ENCODE measurements at places on chromosomes 11 and 22.

- DNase-seq, result no peak
These were observed 5.0 kb downstream of the COX8A start for GRCh38 chr11:63979426-63979825.

DNA sequence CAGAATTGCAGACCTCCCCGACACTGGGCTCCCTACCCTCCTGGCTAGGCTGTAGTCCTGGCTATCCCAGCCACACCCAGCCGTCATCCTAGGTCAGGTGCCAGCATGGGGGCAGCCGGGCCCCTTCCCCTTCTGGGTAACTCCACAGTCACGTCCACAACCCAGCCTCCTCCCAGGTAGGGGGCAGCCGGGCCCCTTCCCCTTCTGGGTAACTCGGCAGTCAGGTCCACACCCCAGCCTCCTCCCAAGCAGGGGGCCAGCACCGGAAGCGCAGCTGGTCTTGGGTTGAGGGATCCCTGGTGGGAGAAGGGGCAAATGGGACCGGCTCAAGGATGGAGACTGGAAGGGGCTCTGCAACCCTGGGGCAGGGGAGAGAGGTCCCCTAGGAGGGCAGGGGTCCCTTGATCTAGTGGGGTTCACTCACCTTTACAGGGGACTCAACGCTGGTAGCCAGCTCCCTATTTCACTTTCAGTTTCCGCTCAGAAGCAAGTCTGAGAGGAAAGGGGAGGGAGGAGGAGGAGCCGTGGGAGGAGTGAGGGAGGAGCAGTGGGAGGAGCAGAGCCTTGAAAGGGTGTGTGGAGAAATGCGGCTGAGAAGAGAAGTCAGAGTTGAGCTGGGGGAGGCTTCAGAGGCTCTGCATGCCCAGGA, at the start of gene TRIM21:
Gene TRIM21, minus strand, starts transcription at position 494 of the 649 bp plus-strand sequence. CDS start 3,293 bp downstream, outside the sequence.
- peak; percentile 74 for DNase-seq

DNA sequence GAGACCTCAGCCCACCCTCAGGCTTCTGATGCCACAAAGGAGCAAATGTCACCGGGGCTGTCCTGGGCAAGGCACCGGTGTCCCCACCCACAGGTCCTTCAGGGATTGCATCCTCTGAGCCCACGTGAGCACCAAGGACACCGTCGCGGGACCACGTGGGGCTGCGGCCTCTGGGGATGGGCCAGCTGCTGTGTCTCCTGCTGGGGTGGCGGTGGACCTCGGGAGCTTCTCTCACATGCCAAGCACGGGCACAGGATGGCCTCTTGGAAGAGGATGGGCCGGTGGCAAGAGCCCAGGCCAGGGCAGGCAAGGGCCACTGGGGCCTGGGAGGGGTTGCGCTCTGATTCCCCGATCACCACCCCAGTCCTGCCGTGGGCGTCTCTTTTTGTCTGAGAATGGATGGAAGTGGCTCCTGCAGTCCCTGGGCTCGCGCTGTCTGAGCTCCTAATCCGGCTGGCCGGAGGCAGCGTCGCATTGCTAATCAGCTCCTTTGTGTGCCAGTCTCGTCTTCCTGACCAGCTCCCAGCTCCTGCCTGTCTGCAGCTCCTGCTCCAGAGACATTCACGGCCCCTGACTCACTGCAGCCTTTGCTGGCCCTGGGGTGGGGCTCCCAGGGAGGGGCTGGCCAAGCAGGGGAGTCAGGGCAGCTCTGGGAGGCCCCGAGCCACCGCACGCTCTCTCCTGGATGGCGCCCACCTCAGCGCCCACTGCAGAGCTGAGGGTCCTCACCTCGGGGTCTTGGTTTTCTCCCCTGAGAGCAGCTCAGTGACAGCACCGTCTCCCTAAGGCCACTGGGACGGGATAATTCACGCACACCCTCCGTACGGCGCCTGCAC, 146.7 kb downstream of the CTTN start:
- no peak for DNase-seq

DNA sequence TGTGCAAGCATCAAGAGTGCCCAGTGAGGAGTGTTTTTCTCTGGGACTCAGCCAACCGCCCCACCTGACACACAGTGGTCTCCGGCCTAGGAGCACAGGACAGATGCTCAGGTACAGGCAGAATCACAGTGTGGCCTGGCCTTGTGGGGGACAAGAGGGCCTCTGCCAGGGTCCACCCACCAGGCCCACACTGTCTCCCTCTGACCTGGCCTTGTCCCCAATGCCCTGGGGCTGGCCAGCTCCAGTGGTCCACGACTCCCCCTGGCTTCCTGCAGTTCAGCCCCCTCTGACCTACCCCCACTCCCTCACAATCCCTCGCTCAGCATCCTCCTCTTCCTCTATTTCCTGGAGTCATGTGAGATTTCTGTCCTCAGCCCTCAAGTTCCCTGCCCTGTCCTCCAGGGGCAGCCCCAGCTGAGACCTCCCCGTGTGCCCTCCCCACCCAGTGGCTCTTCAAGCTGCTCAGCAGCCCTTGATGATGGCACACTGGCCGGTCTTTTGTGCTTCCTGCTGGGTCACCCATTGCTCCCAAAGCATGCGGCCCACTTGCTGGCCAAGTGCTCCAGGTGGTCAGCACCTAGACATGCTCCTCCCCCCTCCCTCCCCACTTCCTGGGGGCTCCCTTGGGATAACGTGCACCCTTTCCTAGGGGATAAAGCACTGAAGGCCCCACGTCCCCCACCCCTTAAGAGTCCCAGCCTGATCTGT, 1.7 kb downstream of the TSSK2 start:
- no peak for DNase-seq

DNA sequence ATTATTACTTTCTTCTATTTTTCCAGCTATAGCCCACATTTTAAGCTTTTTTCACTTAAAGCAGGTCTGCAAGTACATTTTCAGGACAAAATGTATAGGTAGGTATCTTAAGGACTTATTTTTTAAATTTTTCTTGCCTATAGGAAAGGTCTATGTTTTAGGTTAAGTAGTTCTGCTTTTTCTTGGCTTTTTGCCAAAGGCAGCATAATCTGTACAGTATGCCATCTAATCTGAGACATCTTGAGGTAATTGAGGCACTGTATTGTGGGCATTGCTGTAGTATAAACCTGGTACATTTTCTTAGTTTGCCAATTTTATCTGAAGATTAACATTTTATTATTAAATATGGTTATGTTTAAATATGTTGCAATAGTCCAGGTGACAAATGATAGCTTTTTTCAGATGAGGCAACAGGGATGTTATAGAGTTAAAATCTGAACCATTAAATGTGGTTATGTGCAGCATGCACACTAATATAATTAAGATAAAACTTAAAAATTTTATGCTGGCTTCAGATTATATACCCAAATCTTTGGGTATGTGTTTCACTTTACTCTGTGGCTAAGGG, 42.9 kb downstream of the QSER1 start:
- DNase-seq, result no peak

DNA sequence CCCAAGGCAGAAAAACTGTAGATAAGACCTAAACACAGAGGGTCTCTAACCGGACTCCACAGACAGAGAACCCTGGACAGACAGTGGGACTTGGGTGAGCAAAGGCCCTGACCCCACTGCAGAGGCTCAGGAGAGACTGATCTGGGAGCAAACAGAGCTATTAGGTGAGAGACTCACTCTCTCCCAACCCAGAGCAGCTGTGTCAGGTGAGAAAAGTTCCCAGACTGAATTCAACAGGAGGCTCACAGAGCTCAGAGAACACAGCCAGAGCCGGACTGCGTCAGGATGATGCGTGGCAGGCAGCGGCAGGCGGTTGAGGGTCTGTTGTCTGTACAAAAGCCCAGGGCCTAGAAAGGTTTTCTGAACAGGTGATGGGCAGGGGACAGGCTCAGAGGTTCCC, 5.5 kb downstream of the RFPL2 start:
- no peak for DNase-seq

DNA sequence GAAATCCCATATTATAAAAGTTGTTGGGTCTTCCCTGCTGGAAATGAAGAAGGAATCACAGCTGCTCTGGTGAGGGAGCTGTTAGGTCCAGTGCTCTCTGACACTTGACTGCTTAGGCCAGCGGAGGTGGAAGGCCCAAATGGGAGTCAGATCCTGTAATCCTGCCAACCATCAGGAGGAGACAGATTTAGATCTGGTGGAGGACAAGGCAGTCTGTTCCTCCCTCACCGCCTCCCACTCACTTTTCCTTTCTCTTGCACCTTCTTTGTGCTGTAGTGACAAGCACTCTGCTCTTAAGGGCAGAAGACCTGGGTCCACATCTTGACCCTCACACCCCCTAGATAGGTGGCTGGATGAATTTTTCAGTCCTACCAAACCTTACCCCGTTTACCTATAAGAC, 59.7 kb upstream of the CHST1 start:
- DNase-seq, result no peak

- no peak for DNase-seq
These were observed 13.3 kb downstream of the MPST start for GRCh38 chr22:37032535-37033460.

- DNase-seq, result no peak
These were observed 139.4 kb downstream of the SHANK2 start for GRCh38 chr11:71112990-71113389.

GRCh38 chr11:131388030-131388429, 17.6 kb downstream of the NTM start:
- DNase-seq, result no peak

- no peak for DNase-seq
These were observed 778 bp downstream of the KDELR3 start for GRCh38 chr22:38468443-38469305.

DNA sequence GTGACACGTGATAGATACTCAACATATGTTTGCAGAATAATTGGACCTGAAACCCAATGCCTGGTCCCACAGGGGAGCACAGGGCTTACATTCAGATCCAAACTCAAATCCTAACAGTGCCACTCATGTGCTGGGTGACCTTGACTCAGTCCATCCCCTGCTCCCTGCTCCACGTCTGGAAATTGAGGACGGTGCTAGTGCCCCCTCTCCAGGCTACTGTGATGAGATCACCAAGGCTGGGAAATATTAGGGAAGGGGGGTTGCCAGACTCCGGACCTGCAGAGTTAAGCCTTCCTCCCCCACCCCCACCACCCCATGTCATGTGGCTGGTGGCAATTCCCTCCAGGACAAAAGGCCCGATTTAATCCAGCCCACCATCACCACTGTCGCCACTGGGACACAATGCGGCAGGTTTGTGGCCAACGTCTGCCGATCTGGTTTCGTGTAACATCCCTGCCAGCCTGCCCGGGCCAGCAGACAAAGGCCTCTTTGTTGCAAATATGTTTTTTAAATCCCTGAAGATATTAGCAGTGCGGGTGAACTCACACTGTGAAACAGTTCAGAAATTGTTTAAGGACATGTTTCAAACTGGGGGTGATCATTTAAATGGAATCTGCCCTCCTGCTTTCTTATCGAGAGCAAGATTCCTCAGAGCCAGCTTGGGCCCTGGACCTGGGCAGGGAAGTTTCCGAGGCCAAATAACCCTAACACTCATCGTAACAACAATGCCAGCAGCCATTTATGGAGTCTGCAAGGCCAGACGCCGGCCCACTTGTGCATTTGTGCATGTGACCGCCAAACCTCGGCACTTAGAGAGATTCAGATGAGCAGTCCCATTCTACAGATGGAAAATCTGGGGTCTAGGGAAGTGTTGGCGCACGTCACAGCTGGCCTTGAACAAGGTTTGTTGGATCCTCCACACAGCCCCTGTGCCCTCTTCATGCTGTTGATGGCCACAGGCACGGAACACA, 19.6 kb upstream of the MN1 start:
- DNase-seq, result peak; percentile 20

GRCh38 chr11:113240389-113240788, 74.0 kb upstream of the TTC12 start:
- DNase-seq, result no peak

DNA sequence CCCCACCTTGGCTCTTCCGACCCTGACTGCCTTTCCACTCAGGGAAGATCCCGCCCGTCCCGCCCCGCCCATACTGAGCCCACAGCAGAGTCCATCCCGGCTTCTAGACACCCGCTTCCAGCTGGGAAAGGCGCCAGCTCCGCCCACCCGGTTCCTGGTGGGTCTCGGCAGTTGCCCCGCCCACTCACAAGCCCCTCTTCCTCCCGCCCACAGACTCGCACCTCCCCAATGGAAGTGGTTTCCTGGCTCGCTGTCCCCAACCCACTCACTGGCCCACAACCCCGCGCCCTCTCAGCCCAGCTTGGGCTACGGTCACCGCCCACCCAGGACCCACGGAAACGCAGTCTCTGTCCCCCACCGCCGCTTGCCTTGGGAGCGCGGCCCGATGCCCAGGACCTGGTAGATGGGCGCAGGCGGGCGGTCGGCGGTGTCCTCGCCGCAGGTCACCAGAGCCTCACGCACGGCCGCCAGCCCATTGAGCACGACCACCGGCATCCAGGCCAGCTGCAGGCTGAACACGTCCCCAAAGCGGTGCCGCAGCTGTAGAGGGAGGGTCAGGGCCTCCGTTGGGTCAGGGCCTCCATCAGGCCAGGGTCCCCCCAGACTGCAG, 22.2 kb upstream of the CYP2D6 start:
- no peak for DNase-seq

DNA sequence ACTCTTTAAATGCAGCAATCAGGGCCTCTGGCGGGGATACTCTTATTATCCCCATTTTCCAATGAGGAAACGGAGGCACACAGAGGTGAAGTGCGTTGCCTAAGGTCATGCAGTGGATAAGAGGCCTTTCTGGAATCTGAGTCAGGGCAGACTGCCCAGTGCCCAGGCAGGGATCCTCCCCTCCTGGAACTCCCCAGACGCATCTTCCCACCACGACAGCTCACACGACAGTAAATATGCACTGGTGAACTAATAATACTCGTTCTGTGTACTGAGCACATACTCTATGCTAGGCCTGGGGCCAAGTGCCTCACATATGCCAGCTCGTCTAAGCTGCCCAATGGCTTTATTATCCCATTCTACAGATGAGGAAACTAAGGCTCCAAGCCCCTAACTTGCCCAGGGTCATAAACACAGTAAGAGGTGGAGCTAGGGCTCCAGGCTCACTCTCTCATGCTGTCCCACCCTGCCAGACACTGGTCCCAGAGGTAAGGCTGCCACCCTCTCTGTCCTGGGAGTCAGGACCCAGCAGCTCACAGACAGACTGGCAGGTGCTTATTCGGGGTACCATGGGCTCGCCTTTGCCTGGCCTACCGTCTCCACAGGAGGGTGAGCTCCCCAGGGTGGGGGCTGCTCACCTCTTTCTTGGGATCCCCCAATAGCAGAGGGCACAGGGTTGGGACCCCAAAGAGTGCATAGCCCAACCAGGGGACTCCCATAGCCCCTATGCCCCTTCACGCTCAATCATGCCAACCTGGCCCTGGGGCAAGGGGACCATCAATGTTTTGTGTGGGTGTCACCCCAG, 2.3 kb downstream of the IL2RB start:
- no peak for DNase-seq

DNA sequence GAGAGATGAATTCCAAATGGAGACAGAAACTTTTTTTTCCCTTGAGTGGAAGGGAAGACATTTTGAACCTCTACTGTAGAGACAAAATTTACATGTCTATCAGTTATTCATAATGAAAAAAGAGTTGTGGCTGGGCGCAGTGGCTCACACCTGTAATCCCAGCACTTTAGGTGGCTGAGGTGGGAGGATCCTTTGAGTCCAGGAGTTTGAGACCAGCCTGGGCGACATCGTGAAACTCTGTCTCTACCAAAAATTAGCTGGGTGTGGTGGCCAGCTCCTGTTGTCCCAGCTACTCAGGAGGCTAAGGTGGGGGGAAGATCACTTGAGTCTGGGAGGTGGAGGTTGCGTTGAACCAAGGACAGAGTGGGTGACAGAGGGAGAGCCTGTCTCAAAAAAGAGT, 4.1 kb downstream of the EED start:
- no peak for DNase-seq
